ENCODE measurements at places on chromosomes 13 and 19. TPM values are rescaled to one million over a fixed set of nuclear protein-coding genes. Genes with fewer than 3 reads are reported as not detected.

Gene CD320
- 19.1 TPM for total RNA-seq

Gene TBXA2R
- 1.4 TPM for total RNA-seq

Gene OVOL3
- not detected for total RNA-seq

Gene ADGRE3
- total RNA-seq, result not detected

Gene ZIK1
- total RNA-seq, result 24.2 TPM

Gene TMC4
- total RNA-seq, result 0.46 TPM

Gene FAAP24
- 1.4 TPM for total RNA-seq

Gene PALM
- total RNA-seq, result 101 TPM

Gene LGALS7
- total RNA-seq, result not detected

Gene ZNF66
- total RNA-seq, result 13.4 TPM

Gene DACT3
- 24.0 TPM for total RNA-seq

Gene CYP4F12
- 0.69 TPM for total RNA-seq

All from diencephalon (tissue), 1 donor.